ENCODE measurements at places on chromosomes 12 and 14.

GRCh38 chr12:48996794-48997718 lies 2.1 kb downstream of the DDN start:
- no peak for DNase-seq

DNA sequence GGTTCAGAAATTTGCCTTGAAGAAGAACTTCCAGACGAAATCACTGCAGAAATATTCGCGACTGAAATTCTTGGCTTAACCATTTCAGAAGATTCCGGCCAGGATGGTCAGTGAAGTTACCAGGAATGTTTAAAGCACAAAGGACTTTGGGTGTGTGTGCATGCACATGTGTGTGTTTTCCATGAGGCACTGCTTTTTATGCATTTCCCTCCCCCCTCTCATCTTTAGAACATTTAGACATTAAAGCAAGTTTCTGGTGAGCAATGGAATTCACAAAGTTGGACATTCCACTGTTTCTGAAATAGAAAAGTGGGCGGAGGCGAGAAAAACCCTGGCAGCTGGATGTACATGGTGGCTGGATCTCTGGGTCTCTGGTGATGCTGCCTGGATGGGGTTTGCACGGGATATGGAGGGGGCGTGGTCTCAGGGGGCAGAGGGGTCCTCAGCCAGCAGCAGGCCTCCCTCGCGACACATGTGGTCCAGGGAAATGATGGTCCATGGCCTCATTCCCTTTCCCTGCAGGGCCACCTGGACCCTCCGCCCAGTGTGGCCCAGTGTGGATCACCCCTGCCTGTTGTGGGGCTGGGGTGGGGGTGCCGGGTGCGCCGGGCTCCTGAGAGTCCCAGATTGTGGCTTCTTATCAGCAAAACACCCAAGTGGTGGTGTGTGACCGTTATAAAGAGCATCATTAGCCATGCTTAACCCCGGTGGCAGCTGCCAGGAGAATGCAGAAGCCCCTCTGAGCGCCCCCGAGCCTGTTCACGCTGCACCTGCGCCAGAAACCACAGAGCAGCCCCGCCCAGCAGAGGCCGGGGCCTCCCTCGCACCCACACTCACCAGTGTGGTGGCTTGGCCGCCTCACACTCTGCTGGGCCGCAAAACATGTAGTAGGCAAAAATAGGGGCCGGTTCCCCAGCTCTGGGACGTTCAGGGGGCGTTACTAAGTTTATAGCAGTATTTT lies 17.8 kb upstream of the BCL7A start:
- no peak for DNase-seq

- no peak for DNase-seq
Measured at GRCh38 chr12:105369014-105369413, 38.5 kb downstream of the C12orf75 start.

DNA sequence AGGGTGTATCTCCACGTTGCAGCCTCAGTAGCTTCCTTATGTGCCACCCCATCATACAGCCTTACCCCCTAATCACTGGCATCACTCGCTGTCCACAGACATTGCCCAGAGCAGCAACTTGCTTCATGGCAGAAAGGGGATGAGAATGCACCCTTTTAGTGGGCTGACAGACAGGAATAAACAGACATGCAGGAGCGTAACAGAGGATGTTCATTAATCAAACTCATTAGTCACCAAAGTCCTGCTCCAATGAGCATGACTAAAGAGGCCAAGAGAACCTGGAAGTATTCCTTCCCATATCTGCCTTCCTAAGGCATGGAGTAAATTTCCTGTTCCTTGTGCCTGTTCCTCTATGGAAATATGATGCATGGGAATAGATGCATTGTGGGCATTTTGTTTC lies 197.0 kb downstream of the PHLDA1 start:
- DNase-seq, result no peak

DNA sequence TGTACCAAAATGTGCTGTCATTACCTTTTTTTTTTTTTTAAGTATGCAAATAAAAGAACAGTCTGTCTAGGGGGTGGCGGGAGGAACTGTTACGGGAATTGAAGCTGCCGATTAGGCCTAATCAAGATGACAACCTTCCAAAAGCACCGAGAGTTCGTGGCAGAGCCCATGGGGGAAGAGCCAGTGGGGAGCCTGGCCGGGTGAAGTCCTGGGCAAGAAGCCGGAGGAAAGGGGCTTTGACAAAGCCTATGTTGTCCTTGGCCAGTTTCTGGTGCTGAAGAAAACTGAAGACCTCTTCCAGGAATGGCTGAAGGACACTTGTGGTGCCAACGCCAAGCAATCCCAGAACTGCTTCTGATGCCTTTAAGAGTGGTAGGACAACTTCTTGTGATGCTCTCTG lies 42.6 kb downstream of the ACTN1 start:
- no peak for DNase-seq

GRCh38 chr14:56666716-56667115 lies 87.1 kb downstream of the TMEM260 start:
- DNase-seq, result no peak

DNA sequence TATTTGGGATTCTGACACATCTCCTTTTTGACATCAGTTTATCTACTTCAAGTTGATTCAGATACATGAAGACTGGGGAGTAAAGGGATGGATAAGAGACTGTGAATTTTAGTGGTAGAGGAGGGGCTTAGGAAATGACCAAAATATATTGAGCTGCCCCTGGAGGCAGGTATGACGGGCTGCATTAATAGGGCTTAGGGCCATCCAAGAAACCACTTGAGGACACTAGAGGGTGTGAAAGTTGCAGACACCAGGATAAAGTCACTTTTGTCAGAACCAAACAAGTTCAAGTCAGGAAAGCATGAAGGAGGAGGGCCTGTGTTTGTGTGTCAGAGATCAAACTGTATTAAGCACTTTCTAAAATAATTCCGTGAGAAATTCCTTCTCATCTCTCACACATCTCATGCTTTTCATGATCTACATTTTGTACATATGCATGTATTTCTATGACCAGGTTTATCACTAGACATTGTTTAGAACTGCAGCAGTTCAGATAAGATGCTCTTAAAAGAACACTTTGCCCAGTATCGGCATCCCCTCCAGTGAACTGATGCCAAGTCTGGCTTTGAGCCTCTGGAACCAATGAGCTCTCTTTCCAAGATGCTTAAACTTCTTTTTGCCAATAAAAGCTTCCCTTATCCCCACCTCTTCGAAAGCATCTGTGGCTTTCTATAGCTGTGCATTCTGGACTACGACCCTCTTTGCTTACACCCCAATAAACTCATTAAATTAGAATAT lies 136.9 kb downstream of the SLC38A1 start:
- DNase-seq, result no peak

- no peak for DNase-seq
Measured at GRCh38 chr12:46459111-46459510, 86.5 kb upstream of the SLC38A2 start.

GRCh38 chr14:71582705-71583104 lies 349.5 kb upstream of the RGS6 start:
- no peak for DNase-seq

DNA sequence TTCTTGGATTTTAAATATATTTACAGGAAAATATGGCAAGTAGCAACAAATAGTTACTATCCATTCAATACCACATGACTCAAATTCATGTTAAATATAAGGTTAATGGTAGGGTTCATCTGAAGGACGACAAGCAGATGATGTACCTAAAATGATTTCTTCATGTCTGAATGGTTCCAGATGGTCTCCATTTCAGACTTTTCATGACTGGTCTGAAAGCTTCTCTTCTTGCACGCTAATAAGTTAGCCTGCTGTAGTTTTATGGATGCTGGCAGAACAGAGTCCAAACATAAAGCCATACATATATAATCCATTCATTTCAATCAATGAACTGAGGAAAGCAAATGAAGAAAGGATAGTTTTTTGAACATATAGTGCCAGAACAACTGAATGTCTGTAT lies 257.0 kb upstream of the MGAT4C start:
- no peak for DNase-seq

- no peak for DNase-seq
Measured at GRCh38 chr12:79934281-79935020, 446 bp downstream of the PPP1R12A start.

Data from NCI-H2081 treated with DMSO at 0.1 percent for 48 hours (cell line).